ENCODE measurements at places on chromosomes 16 and 17. TPM values are rescaled to one million over a fixed set of nuclear protein-coding genes. Genes with fewer than 3 reads are reported as not detected.

IRX6 gene
- 13.0 TPM for total RNA-seq

OTOP2 gene
- total RNA-seq, result not detected

TEKT3 gene
- total RNA-seq, result not detected

SPIRE2 gene
- total RNA-seq, result 9.5 TPM

HAS3 gene
- total RNA-seq, result 8.2 TPM

CDR2L gene
- 21.8 TPM for total RNA-seq

LRRC36 gene
- 27.4 TPM for total RNA-seq

RPH3AL gene
- 33.3 TPM for total RNA-seq

MT1F gene
- total RNA-seq, result 9.1 TPM

PITPNM3 gene
- total RNA-seq, result 15.6 TPM

FBXW10 gene
- not detected for total RNA-seq

TVP23A gene
- total RNA-seq, result 0.69 TPM

IL17C gene
- not detected for total RNA-seq

Data from upper lobe of right lung (tissue), 1 donor.